Karpas-422 (cell line): ENCODE measurements at places on chromosomes 4 and X. TPM values are rescaled to one million over a fixed set of nuclear protein-coding genes. Genes with fewer than 3 reads are reported as not detected.

SMIM31 gene
- total RNA-seq, result not detected in 2 replicates

FGD1 gene
- total RNA-seq, result not detected in 2 replicates

GRCh38 chr4:40058854-40059253, 2.2 kb downstream of the N4BP2 start:
- H3K27ac ChIP-seq, result no peak overlapping the region
- no peak overlapping the region for H3K4me3 ChIP-seq
- 0 out of 2 replicates have a peak, but pooled peaks cover 9% of the 10 kb centered on the region for H3K36me3 ChIP-seq
- H3K4me1 ChIP-seq, result peaks cover 38% of the 10 kb centered on the region
- no peaks in the 10 kb centered on the region for H3K27me3 ChIP-seq
- DNase-seq, result no peak

FATE1 gene
- total RNA-seq, result not detected in 2 replicates

- H3K27me3 ChIP-seq, result no peaks in the 10 kb centered on the region
- H3K36me3 ChIP-seq, result no peaks in the 10 kb centered on the region
- no peak for DNase-seq
- no peak overlapping the region for H3K27ac ChIP-seq
These were observed 131.9 kb downstream of the TBC1D19 start for GRCh38 chr4:26715636-26716242.

- peaks cover 22% of the 10 kb centered on the region for H3K4me1 ChIP-seq
- no peak for DNase-seq
- peaks cover 19% of the 10 kb centered on the region; the same call in 1 of the 2 replicates for H3K36me3 ChIP-seq
- no peak overlapping the region for H3K4me3 ChIP-seq
- H3K27ac ChIP-seq, result no peak overlapping the region
These were observed 10.9 kb downstream of the MTMR1 start for GRCh38 chrX:150704030-150704613.

DNA sequence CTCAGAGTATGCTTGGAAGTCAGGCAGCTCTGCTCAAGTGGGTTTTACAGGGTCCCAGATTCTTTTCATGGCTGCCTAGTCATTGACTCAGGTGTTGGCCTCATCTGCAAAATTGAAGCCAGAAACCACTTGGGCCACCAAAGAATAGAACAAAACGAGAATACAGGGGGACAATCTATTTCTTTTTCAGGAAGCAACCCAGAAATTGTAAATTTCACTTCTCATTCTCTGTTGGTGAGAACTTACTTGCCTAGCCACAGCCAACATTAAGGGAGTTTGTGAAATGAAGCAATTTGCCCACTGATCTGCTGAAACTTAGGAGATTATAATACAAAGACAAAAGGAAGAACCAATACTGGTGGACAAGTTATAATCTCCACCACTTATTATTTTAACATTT, 8.6 kb upstream of the TKTL2 start:
- peaks cover 9% of the 10 kb centered on the region for H3K4me1 ChIP-seq
- H3K4me3 ChIP-seq, result no peak overlapping the region
- no peak overlapping the region for H3K27ac ChIP-seq

- H3K36me3 ChIP-seq, result no peaks in the 10 kb centered on the region
- no peaks in the 10 kb centered on the region for H3K27me3 ChIP-seq
- no peaks in the 10 kb centered on the region for H3K4me1 ChIP-seq
These were observed 61.8 kb downstream of the NEIL3 start for GRCh38 chr4:177371461-177371860.

DNA sequence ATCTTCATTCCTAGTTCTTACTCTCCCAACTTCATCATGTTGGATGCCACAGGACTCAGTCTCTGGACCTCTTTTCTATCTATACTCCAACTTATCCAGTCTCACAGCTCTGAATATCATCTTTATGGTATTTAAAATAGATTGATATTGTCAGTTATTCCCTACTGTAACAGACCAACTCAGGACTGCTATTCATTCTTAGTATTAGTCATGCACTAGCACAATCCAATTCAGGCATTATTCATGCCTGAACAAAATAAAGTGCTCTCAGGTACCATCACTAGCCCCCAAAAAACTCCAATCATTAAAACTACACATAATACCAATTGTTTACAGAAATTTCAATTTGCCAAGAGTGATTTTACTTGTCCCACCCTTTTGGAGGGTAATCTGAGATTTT, 37.7 kb downstream of the FRYL start:
- peaks cover 7% of the 10 kb centered on the region for H3K4me1 ChIP-seq
- no peaks in the 10 kb centered on the region for H3K36me3 ChIP-seq
- H3K27ac ChIP-seq, result no peak overlapping the region
- no peaks in the 10 kb centered on the region for H3K27me3 ChIP-seq
- no peak overlapping the region for H3K4me3 ChIP-seq

GRCh38 chr4:153549405-153549804, 83.2 kb downstream of the TMEM131L start:
- peaks cover 16% of the 10 kb centered on the region for H3K4me1 ChIP-seq
- H3K27me3 ChIP-seq, result no peaks in the 10 kb centered on the region
- no peak overlapping the region for H3K4me3 ChIP-seq
- DNase-seq, result no peak
- H3K36me3 ChIP-seq, result no peaks in the 10 kb centered on the region

GRCh38 chrX:65635378-65635777, 32.1 kb upstream of the MSN start:
- DNase-seq, result no peak
- H3K4me1 ChIP-seq, result no peaks in the 10 kb centered on the region
- no peaks in the 10 kb centered on the region for H3K36me3 ChIP-seq
- H3K27ac ChIP-seq, result no peak overlapping the region

DNA sequence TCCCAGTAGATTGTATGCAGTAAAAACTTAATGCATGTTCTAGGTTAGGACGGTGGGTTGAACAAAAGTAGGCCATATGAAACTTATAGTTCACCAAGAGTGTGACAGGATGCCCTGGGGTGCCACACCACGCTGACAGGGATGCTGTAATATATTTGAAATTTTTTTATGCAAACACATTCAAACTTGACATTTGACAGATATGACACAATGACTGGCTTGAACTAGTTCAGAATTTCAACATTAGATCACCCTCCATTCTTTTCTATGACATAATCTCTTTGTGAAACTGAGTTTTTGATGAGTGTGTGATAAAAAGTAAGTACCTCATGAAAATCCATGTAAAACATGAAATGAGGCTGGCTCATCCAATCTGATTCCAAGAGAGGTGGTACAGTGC, 198.4 kb downstream of the PALLD start:
- no peak overlapping the region for H3K4me3 ChIP-seq
- no peaks in the 10 kb centered on the region for H3K36me3 ChIP-seq
- no peaks in the 10 kb centered on the region for H3K4me1 ChIP-seq
- no peaks in the 10 kb centered on the region for H3K27me3 ChIP-seq
- DNase-seq, result no peak
- no peak overlapping the region for H3K27ac ChIP-seq

GRCh38 chr4:18840481-18840880, 818.9 kb upstream of the LCORL start:
- H3K4me3 ChIP-seq, result no peak overlapping the region
- H3K27ac ChIP-seq, result no peak overlapping the region
- DNase-seq, result no peak
- no peaks in the 10 kb centered on the region for H3K36me3 ChIP-seq
- H3K4me1 ChIP-seq, result no peaks in the 10 kb centered on the region

- DNase-seq, result peak; percentile 65
- no peaks in the 10 kb centered on the region for H3K27me3 ChIP-seq
- H3K4me3 ChIP-seq, result no peak overlapping the region
- H3K36me3 ChIP-seq, result peaks cover 6% of the 10 kb centered on the region; the same call in 1 of the 2 replicates
- no peak overlapping the region for H3K27ac ChIP-seq
- H3K4me1 ChIP-seq, result peaks cover 34% of the 10 kb centered on the region
These were observed 2.3 kb upstream of the METTL14 start for GRCh38 chr4:118682928-118683327.

- no peaks in the 10 kb centered on the region for H3K27me3 ChIP-seq
- H3K4me1 ChIP-seq, result peaks cover 22% of the 10 kb centered on the region
- DNase-seq, result peak; percentile 90
- peak within 1 kb of the TSS; percentile 64 for H3K4me3 ChIP-seq
- no peaks in the 10 kb centered on the region for H3K36me3 ChIP-seq
- peak within 1 kb of the TSS; percentile 71 for H3K27ac ChIP-seq
These were observed at the start of gene WAS for GRCh38 chrX:48683411-48683982. Gene WAS (plus strand): TSS chrX:48683799. CDS start chrX:48683854, 55 bp downstream.

DNA sequence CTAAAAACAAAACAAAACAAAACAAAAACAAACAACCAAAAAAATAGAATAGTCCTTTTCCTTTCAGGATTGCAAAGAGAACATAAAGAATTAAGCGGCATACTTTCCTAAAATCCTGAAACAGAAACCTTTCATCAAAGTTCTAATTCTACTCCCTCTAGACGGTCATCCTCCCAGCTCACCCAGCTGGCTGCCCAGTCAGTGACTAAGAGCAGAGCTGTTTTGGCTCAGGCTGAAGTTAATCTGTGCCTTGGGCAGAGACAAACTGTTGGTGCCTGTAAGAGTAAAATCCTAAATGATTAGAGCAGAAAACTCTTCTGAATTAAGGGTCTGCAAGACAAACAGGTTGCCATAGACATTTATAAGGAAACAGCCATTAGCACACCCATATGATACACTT, 17.6 kb upstream of the WAS start:
- H3K4me1 ChIP-seq, result peaks cover 8% of the 10 kb centered on the region
- H3K4me3 ChIP-seq, result no peak overlapping the region
- H3K27ac ChIP-seq, result no peak overlapping the region
- no peaks in the 10 kb centered on the region for H3K36me3 ChIP-seq
- H3K27me3 ChIP-seq, result no peaks in the 10 kb centered on the region

DNA sequence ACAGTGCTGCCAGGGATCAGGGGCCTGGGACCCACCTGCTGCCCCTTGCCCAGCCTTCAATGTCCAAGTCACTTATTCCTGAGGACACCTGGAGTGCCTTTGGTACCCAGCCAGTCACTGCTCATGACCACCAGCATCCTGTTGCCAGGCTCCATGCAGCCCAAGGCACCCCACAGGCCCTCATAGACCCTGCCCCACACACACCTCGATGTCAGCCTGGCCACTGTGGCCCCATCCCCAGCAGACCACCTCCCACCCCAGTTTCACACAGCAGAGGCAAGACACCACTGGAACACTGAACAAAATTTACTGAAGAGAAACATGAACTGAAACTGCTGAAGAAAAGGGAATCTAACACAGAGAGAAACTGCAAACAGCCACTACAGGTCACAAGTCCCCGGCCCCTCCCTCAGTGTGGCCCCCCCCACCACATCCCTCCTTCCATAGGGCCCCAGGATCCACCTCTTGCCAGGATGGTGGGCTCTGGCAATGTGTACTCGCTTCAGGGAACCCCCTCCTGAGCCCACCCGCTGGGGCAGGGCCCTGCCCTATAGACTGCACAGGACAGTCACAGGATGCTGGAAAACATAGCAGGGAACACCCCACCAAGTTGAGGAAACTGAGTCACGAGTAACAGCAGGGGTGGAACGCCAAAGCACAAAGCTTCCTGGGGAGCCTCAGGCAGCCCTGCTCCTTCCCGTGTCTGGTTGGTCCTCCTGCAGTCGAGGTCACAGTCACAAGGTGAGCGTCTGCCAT, 5.2 kb downstream of the PNMA5 start:
- peaks cover 10% of the 10 kb centered on the region for H3K4me1 ChIP-seq
- H3K36me3 ChIP-seq, result no peaks in the 10 kb centered on the region
- H3K27me3 ChIP-seq, result no peaks in the 10 kb centered on the region
- H3K4me3 ChIP-seq, result no peak overlapping the region; the same call in 1 of the 2 replicates

DNA sequence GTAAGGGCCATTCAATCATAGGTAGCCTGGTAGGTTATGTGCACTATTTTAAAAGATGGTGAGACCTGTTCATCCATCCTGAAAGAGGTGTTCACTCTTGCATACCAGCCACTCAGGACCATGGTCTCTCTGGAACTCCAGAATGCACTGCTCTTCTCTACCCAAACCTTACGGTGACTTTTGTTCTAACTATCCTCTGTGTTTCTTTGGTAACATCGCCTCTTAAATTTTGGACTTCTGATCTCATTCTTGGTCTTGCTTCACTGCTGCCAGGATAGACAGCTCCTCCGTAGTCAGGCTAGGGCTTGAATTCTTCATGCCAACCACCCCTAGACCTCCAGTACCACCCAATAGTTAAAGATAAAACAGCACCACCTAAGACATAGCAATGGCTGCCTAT, 346.3 kb upstream of the GALNT7 start:
- no peaks in the 10 kb centered on the region for H3K36me3 ChIP-seq
- no peak overlapping the region for H3K4me3 ChIP-seq
- H3K27me3 ChIP-seq, result no peaks in the 10 kb centered on the region
- no peak for DNase-seq

DNA sequence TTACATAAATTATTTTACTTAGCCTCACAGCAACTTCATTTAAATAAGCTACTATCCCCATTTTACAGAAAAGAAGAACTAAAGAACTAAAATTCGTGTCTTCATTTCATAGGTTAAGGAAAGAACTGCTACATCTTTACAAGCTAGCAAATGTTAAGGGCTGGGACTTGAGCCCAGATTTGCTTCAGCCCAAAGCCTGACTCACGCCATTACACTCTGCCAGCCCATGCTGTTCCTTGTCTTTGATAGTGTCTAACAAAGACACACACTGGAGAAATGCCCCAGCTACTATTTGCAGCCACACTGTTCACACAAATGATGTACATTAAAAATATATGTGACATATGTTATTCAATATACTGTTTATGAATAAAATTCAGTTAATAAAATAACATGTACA, 29.0 kb upstream of the ERVMER34-1 start:
- H3K27me3 ChIP-seq, result no peaks in the 10 kb centered on the region
- no peak overlapping the region for H3K4me3 ChIP-seq
- H3K27ac ChIP-seq, result no peak overlapping the region
- no peaks in the 10 kb centered on the region for H3K36me3 ChIP-seq
- no peaks in the 10 kb centered on the region for H3K4me1 ChIP-seq

- no peaks in the 10 kb centered on the region for H3K4me1 ChIP-seq
- no peak overlapping the region for H3K27ac ChIP-seq
- H3K36me3 ChIP-seq, result peaks cover 30% of the 10 kb centered on the region; the same call in 1 of the 2 replicates
- H3K4me3 ChIP-seq, result no peak overlapping the region
These were observed 1.1 kb upstream of the RRH start for GRCh38 chr4:109826719-109827118.

SCOC gene
- 12.2 and 41.8 TPM in 2 replicates for total RNA-seq

GRCh38 chr4:5374592-5374991, 323.3 kb downstream of the STK32B start:
- no peak for DNase-seq
- no peak overlapping the region for H3K4me3 ChIP-seq
- H3K27me3 ChIP-seq, result no peaks in the 10 kb centered on the region; the same call in 1 of the 2 replicates
- H3K27ac ChIP-seq, result no peak overlapping the region

GRCh38 chr4:159235779-159236368, 133.0 kb downstream of the RAPGEF2 start:
- H3K27ac ChIP-seq, result no peak overlapping the region
- H3K36me3 ChIP-seq, result no peaks in the 10 kb centered on the region
- H3K27me3 ChIP-seq, result no peaks in the 10 kb centered on the region
- DNase-seq, result no peak

NIPAL1 gene
- total RNA-seq, result 0.89 and 3.0 TPM in 2 replicates

CD99 gene
- total RNA-seq, result 24.9 and 51.3 TPM in 2 replicates

F9 gene
- total RNA-seq, result not detected in 2 replicates

CHRDL1 gene
- total RNA-seq, result not detected in 2 replicates

DNA sequence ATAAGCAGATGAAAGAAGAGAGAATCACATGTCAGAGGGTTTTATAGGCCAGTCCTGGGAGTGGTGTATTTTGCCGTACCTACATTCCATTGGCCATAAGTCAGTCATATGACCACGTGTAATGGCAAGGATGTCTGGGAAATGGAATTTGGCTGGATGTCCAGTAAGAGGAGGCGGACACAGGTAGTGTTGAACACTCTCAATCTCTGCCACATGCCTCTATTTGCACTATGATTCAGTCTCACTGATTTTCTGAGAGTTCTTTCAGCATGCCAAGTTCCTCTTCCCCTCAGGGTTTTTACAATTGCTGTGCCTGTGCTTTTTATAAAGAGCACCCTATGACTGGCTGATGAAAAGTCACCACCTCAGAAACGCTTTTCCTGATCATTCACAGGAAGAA, 164.2 kb upstream of the GPR101 start:
- H3K4me1 ChIP-seq, result no peaks in the 10 kb centered on the region
- DNase-seq, result no peak
- H3K36me3 ChIP-seq, result no peaks in the 10 kb centered on the region
- H3K27me3 ChIP-seq, result no peaks in the 10 kb centered on the region
- H3K4me3 ChIP-seq, result no peak overlapping the region
